ENCODE measurements at places on chromosomes 2 and 18. TPM values are rescaled to one million over a fixed set of nuclear protein-coding genes. Genes with fewer than 3 reads are reported as not detected.

The ERICH2 gene
- polyA plus RNA-seq = not detected

The RAB17 gene
- polyA plus RNA-seq = not detected

The MC2R gene
- not detected for polyA plus RNA-seq

The SLC9A2 gene
- not detected for polyA plus RNA-seq

GRCh38 chr2:20097889-20098714, 46.7 kb upstream of the LAPTM4A start:
- DNase-seq = peak; percentile 65

DNA sequence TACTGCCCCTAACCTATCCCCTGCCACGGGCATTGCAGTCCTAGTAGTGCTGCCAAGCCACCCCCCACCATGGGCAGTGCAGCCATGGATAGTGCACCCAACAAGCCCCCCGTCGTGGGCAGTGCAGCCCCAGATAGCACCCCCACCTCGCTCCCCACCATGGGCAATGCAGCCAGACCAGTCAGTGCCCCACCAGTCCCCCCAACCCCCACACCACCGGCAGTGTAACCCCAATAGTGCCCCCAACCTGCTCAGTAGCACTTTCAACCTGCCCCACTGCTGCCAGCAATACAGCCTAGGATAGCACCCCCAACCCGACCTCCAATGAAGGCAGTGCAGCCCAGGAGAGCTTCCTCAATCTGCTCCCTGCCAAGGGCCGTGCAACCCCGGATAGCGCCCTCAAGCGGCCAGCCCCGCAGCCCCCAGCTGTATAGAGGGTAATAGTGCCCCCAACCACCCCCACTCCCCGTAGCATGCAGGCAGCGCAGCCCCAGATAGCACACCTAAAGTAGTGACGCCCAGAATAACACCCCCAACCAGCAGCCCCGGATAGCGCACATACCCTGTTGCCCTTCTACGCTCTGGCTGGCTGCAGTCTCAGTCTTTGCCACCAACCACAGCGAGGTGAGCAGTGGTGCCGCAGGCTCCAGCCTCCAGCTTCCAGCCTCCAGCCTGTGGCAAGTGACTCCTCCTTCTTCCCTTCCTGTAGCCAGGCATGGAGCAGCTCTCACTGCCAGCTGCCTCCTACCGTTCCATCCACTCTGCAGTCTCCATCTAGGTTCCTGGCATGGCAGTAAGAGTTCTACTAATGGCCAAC, 45.4 kb upstream of the ANKRD62 start:
- no peak for DNase-seq

DNA sequence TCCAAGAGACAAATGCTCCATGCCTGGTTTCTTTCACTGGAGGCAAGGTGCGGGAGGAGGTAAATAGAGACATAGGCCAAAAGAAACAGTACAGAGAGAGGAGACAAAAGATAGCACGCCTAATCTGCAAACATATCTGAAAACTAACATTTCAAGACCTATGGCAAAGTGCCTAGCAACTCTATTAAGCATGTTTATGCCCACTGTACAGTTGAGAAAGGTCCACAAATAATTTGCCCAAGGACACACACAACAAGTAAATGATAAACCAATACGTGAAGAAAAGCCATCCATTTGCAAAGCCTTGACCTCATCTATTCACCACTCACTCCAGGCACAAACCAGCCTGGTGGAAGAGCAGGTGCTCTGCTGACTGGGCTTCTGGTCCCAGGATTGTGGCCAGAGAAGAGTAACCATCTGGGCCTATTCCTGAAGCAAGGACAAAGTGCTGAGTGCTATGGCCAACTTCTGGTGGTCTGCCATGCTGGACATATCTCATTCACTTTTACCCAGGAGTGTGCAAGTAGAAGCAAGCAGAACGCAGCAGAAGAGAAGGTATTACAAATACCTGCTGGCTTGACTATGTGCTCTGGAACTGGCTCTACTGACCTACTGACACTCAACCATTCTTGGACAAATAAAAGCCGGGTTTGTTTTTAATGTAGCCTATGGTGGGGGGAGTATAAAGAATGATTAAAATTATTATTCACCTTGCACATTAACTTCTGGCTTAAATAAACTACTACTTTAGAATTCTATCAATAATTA, 25.3 kb downstream of the TMEM131 start:
- DNase-seq = no peak

DNA sequence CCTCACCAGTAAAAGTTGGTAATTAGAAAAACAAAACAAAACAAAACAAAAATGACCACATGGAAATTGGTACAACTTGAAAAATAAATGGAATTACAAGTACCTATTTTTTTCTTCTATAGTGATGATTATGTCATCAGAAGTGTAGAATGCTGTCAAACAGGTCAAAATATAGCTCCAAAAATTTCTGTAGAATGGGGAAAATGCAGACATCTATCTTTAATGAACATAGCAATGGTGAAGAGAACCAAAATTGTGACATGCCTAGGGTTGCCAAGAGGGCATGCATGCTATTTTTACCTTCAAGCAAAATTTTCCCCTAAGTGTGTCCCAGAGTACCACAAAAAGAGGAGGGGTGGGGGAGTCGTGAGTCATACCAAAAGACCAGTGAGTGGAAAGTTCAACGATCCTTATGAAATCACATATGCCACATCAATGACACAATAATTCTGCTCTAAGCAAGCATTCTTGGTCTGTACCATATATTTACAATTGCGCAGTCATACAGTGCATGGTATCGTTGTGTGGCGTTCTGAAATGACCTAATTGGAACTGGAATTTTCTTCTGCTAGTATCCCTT, 1436.4 kb downstream of the SUCLG1 start:
- no peak for DNase-seq

GRCh38 chr2:12733846-12734245, 17.1 kb downstream of the TRIB2 start:
- DNase-seq = no peak

- no peak for DNase-seq
Measured at GRCh38 chr2:100962366-100963025, 39.6 kb upstream of the RPL31 start.

DNA sequence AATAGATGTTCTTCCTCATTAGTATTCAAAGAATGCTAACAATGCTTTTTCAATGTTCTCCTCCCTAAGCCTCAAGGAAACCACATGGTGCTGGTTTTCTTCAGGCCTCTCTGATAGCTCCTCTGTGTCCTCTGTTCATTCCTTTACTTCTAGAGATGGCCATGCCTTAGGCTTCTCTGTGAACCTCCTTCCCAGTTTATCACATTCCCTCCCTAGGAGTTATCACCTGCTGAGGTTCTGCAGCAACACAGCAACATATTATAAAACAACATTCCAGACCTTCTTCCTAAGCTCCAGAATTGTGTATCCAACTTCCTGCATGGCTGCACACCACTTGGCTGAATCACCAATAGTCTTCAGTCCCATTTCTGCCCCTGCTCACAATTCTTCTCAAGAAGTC, 325.5 kb downstream of the IRS1 start:
- DNase-seq = no peak

DNA sequence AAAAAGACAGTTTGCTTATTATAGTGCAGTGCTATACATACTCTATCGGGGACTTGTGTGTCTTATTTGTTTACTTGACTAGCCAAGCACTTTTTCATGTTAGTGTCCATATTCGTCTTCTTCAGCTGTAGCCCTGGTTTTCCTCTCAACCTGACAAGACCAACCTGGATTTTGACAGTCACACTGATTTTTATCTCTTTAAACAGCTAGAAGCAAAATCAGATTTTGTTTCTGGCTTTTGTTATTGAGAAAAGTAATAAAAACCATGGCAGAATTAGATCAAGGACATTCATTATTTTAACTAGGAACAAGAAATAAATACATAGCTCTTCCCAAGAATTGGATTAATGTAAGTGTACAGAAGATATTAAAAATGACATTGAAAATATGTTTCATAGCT, 56.8 kb downstream of the SPATS2L start:
- no peak for DNase-seq

- DNase-seq = no peak
Measured at GRCh38 chr18:49723648-49724180, 89.6 kb downstream of the ACAA2 start.

GRCh38 chr2:600542-601386, 76.4 kb downstream of the TMEM18 start:
- no peak for DNase-seq

DNA sequence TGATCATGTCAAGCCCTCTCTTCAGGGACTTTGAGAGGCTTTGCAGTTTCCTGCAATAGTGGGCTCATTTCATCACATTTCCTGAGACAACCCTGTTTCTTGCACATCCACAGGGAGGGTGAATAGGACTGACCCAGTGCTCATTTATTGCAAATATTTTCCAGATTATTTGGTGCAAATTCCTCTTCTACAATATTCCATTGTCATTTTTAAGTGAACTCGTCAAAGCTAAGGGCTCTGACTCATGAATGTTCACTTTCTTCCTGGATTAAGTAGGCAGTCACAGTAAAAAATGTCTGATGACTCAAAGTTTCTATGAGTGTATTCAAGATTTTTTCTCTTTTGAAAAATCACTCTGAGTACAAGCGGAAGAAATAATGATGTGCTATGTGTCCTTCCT, 225.5 kb upstream of the GALNT5 start:
- no peak for DNase-seq

GRCh38 chr2:10305254-10305635, 2.5 kb downstream of the HPCAL1 start:
- no peak for DNase-seq

Measured in naive B cell (primary cell).